Inflammatory macrophage treated with lipopolysaccharide for 1 hour (primary cell): ENCODE measurements at places on chromosomes 6 and 20.
A peak's percentile ranks its signal among the peaks of the same experiment; 100 is the strongest.

- no peak for DNase-seq
Measured at GRCh38 chr20:31716818-31717477, 5.7 kb downstream of the BCL2L1 start.

- DNase-seq: no peak
Measured at GRCh38 chr6:170523256-170524171, 29.6 kb downstream of the PSMB1 start.

DNA sequence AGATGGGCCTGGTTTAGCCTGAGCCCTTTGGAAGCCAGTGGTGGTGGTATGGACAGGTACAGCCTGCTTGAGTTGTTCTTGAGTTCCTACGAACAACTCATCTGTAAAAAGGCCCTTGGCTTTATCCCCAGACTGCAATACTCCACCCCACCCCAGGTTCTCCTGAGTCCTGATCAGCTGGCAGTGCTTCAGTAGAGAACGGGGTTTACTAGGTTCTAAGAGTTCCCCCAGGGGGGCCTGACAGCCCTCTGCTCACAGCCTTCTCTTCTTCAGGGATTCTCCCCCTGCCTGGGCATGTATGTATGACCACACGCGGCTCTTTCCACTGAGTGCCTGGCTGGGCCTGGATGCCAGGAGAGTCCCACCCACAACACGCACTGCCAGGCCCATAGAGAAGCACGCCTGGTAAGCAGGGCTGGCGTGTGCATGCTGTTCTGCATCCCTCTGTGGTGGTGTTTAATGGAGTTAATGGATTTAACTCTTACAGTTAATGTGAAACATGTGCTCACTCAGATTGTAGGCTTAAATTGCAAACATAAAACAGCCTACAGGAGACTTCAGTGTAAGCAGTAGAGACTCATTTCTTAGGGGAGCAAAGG, 44.3 kb upstream of the SLC4A11 start:
- no peak for DNase-seq

- no peak for DNase-seq
Measured at GRCh38 chr6:102381203-102381602, 987.7 kb downstream of the GRIK2 start.

DNA sequence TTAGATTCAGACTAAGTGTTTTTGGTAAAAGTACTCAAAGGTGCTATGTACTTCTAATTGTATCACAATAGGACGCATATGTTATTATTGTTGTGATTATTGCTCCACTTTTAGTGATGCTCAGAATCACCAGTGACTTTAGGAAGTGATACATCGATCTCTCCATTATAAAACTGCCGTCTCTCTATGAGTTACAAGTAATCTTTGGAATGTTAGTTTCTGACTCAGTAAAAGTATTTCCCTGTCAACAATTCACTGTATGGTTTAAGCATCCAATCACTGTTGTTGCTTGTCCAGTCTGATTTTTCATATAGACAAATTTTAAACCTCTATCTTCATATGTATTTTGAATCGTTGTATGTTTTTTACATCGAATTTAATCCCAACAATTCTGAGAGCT, 9.4 kb downstream of the DCBLD1 start:
- no peak for DNase-seq

DNA sequence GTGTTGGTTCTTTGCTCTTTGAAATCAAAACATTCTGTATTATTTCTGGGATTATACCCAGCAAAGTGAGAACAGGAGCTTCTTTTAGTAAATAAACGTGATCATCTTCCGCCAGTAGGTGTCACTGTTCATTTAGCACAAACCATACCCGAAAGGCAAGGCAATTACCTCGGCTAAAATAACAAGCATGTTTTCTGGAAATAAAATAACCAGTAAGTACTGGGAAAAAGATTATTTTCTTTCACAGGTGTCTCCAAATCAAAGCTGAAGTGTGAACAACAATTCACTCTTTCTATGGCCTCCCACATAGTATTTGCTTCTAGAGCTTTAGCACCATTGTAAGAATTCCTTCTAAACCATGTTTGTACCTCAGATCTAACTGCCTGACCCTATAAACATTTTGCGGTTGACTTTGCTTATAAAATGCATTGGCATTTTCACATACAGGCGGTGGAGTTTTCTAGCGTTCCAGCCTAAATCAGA, 144.6 kb upstream of the AGPAT4 start:
- DNase-seq: peak; percentile 69

DNA sequence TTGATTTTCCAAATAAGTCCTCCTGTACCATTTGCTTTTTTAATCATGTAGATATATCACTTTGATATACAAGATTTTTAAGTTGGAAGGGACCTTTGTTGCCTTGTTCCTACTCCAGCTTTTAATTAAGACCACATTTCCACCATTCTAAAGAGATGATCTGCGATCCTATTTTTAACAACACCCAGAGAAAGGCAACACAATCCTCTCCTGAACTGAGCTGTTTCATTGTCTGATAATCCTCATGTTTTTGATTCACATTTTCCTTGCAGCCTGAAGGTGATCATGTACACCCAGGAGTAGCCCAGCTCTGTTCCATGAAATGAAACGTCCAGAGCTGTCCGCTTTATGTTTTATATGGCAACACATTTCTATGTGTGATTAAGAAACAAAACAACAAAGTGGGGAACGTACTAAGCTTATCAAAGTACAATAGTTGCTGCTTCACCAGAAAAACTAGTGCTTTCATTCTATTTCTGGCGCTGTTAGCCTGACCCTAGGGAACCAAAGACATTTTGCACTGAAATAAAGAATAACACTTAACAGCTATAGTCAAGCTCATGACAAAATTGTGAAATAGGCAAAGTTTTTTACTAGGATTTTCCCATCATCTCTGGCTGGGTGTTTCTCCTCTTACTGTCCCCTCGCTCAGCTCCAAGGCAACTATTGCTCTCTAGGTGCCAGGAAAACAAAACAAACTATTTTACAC, 22.6 kb upstream of the TRAF3IP2 start:
- no peak for DNase-seq

- DNase-seq: no peak
Measured at GRCh38 chr6:32845384-32845884, 1.6 kb upstream of the PSMB8 start.

GRCh38 chr20:44001667-44002596, 87.3 kb downstream of the TOX2 start:
- no peak for DNase-seq

DNA sequence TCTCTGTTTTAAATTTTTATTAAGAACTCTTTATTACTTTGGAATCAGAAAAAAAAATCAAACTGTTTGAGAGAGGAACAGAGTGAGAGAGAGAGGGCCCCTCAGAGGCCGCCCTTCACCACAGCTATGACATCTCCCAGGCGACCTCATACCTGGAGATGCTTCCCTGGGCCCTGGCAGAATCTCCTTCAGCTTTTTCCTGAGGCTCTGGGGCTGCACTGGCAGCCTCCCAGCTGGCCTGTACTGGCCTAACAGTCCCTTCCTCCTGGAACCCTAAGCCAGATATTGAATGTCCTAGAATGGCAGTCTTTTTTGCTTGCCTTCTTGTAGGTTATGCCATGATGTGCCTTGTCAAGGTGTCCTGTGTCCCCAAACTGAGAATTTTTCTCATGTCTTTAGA, 13.7 kb downstream of the ABHD12 start:
- no peak for DNase-seq

DNA sequence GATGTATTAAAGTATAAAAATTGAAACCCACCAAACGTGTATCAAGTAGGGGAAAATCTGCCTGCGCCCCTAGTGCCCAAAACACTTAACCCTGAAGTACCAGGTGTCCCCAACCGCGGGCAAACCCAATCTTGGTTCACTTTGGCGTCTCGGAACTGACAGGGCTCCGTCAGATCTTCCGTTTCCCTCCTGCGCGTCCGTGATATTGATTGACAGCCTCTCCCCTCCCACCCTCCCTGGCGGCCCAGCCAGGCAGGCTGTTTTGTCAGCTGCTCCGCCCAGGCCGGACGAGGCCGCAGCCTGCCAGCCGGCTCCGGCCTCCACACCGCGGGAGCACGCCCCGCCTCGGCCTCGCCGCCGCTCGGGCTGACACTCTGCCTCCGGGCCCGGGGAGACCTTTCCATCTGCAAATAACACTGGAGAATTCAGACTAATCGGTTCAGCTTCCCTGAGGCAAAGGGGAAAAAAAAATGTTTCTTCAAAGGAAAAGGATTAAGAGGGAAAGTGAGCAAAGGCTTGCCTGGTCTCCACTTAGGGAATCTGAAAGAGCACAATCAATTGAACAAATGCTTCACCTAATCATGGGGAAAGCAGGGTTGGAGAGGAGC, 234.9 kb upstream of the MCHR2 start:
- peak; percentile 56 for DNase-seq

GRCh38 chr6:16057446-16057845, 71.4 kb upstream of the MYLIP start:
- DNase-seq: no peak

DNA sequence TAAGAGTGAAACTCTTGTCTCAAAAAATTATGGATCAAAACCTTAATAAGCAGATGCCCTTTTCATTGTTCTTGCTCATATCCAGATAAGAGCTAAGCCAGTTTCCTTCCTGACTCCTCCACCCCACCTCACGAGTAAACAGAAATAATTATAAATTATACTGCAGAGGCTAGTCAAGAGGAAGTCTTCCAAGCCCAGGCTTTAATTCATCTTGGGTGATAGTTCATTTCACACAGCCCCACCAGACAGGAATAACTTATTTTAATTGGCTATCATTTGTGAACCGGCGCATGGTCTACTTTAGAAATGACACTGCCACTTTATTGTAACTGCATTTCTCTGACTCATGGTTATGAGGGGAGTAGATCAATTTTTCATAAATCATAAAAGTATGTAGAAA, 102.0 kb downstream of the BTBD3 start:
- DNase-seq: no peak

- no peak for DNase-seq
Measured at GRCh38 chr6:139427199-139427598, 52.8 kb upstream of the CITED2 start.
